ENCODE measurements at places on chromosomes 11 and 22. TPM values are rescaled to one million over a fixed set of nuclear protein-coding genes. Genes with fewer than 3 reads are reported as not detected.

POU2AF3 gene
- not detected for total RNA-seq

FGF19 gene
- total RNA-seq, result not detected

H19 gene
- total RNA-seq, result 0.73 TPM

SC5D gene
- total RNA-seq, result 40.4 TPM

MAJIN gene
- total RNA-seq, result not detected

SEC14L6 gene
- total RNA-seq, result not detected
